ENCODE measurements at places on chromosomes 12 and 14. TPM values are rescaled to one million over a fixed set of nuclear protein-coding genes. Genes with fewer than 3 reads are reported as not detected.

- peak; percentile 30 for DNase-seq
Measured at GRCh38 chr14:71803539-71804260, 128.5 kb upstream of the RGS6 start.

DNA sequence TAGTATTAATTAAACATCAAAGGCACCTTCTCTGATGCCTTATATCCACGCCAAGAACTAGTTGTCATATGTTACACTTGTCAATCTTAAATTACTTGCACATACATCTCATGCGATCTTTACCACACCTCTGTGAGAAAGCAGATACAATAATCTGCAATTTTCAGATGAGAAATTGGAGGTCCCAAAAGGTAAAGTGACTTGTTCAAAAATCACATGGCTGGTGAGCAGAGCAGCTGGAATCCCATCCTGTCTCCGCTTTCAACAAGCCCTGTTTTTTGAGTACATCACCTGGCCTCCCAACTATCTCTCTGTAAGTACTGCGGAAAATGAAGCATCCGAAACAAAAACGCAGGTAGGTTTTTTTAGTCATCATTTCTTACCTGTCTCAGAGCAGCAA is 203.4 kb upstream of the FOXN3 start:
- no peak for DNase-seq

GRCh38 chr12:94126067-94126466 is 22.3 kb upstream of the PLXNC1 start:
- no peak for DNase-seq

GRCh38 chr14:98950353-98950895 is 321.6 kb downstream of the BCL11B start:
- DNase-seq, result no peak

- peak; percentile 97 for DNase-seq
Measured at GRCh38 chr12:66036317-66036716, 94.2 kb downstream of the LLPH start.

- peak; percentile 39 for DNase-seq
Measured at GRCh38 chr12:109255377-109255776, 53.7 kb downstream of the FOXN4 start.

DNA sequence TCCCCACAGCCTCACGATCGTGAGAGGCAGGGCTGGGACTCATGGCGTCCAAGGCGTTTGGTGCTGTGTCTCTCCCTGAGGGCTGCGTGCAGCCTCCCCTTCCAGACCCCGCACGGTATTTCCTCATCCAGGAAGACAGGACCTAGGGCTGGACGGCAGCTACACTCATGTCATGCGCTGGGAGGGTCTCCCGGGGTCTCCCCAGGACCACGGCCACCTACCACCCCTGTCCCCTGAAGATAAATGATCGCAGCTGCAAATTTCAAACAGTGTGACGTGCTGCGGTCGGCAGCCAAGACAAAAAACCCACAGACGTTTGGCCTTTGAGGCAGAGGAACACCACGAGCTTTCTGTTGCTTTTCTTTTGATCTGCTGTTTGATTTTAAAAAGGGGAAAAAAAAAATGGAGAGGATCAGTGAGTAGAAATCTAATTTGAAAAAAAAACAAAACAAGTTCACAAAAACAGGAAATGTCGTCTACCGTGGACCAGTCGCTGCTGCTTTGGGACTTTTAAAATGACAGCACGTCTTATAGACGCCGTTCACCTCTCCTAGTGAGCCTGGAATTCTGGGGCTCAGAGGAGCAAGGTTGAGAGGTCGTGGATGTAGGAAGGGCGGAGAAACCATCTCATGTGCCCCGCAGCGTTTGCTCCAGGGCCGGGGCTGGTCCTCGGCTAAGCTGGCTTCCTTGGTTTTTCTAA is 237.6 kb downstream of the SLC41A2 start:
- no peak for DNase-seq

Gene TIMELESS
- total RNA-seq, result 21.3 TPM

Gene MIA2
- 8.4 TPM for total RNA-seq

GRCh38 chr12:30599608-30600007 is 96.1 kb downstream of the IPO8 start:
- peak; percentile 9 for DNase-seq

DNA sequence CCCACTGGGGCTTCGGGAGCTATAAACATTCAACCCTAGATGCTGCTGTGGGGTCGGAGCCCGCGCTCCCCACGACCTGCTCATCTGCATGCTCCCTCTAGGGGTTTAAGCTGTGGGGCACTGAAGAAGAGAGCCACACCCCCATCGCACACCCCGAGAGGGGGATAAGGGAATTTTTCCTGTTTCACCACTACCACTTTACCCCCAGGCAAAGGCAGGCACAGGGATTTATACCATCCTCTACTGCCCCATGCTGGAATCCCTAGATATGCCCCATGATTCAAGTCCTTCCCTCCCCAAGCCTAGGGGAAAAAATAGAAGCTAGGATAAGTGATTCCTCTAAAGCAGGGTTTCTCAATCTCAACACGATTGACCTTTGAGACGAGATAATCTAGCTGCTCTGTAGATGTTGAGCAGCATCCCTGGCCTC is 59.9 kb upstream of the CCDC60 start:
- DNase-seq, result no peak

- DNase-seq, result no peak
Measured at GRCh38 chr14:99552572-99553216, 51.3 kb downstream of the CCDC85C start.

Gene CCDC175
- total RNA-seq, result not detected

GRCh38 chr12:101459642-101460346 is 15.3 kb upstream of the SPIC start:
- DNase-seq, result peak; percentile 72

GRCh38 chr14:55604900-55605418 is 25.0 kb downstream of the KTN1 start:
- DNase-seq, result no peak

Gene ACOT6
- not detected for total RNA-seq

GRCh38 chr12:38892087-38892786 is 13.2 kb downstream of the CPNE8 start:
- DNase-seq, result peak; percentile 16

GRCh38 chr14:54108481-54109471 is 152.2 kb upstream of the BMP4 start:
- DNase-seq, result peak; percentile 96
